Esophagus muscularis mucosa (tissue), 4 donors: ENCODE measurements at places on chromosomes 7 and 10. TPM values are rescaled to one million over a fixed set of nuclear protein-coding genes. Genes with fewer than 3 reads are reported as not detected.
A peak's percentile ranks its signal among the peaks of the same experiment; 100 is the strongest.

- no peaks in the 10 kb centered on the region for H3K27me3 ChIP-seq
- no peaks in the 10 kb centered on the region for H3K36me3 ChIP-seq
- no peaks in the 10 kb centered on the region for H3K4me1 ChIP-seq
Observed at GRCh38 chr10:71799608-71800453, 26.5 kb upstream of the VSIR start.

Gene MSS51
- 1.2 TPM for total RNA-seq

DNA sequence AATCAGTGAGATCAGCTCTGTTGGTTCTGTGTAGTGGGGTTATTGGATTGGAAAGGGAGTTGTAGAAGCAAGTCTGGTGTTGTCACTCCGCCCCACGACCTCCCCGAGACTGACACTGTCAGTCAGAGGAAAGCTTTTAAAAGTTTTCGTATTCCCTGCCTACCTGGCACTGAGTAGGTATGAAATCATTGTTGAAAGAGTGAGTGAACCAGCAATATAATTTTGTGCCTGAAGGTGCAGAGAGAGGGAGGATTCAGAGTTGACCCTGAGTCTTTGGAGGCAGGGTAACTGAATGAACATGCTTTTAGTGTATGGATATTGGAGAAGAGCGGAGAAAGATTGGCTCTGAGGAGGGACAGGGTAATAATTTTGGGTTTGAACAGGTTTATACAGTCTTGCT, 27.3 kb downstream of the CCNY start:
- no peak for DNase-seq
- H3K4me1 ChIP-seq: peaks cover 30% of the 10 kb centered on the region
- no peaks in the 10 kb centered on the region for H3K36me3 ChIP-seq

DNA sequence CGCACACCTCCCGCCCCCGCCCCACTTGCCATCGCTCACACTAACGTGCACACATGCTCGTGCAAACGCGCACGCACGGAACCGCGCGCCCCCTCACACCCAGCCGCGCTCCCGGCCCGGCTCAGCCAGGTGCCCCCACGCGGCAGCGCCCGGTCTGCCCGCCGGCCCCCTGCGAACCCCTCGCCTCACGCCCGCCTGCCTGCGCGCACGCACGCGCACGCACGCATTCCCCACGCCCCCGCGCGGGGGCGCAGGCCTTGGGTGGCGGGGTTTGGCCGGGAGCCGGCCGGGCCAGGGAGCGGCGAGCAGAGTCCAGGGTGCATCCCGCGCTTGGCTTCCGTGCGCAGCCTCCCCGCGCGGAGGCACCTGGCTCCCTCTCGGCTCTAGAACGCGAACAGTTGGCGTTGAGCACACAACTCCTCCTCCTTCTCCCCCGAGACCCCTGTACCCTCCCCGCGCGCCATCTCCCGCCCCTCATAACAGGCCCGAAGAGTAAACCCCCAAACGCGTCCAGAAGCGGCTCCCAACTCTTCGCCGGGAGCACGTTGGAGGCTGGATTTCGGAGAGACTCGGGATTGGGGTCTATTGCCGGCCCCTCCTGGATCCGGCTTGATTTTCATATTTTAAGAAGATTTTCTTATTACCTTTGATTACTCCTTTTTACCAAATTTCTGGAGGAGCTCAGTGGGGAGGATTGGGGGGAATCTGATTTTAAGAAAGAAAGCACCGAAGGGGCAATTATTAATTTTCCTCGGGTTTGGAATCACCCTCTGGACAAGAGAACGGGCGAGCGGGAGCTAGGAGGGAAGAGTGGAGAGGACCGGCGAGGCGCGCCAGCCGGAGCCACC, 527 bp upstream of the SORCS3 start:
- H3K27ac ChIP-seq: no peak overlapping the region
- DNase-seq: peak; percentile 68
- H3K4me1 ChIP-seq: peaks cover 44% of the 10 kb centered on the region
- peak overlapping the region; percentile 37 for H3K4me3 ChIP-seq
- H3K27me3 ChIP-seq: no peaks in the 10 kb centered on the region
- no peaks in the 10 kb centered on the region for H3K36me3 ChIP-seq

Gene NUPR2
- not detected for total RNA-seq

GRCh38 chr10:47158116-47159071, 141.6 kb upstream of the GDF10 start:
- no peak overlapping the region for H3K27ac ChIP-seq
- no peaks in the 10 kb centered on the region for H3K27me3 ChIP-seq
- H3K36me3 ChIP-seq: no peaks in the 10 kb centered on the region
- peak; percentile 87 for DNase-seq
- peaks cover 7% of the 10 kb centered on the region for H3K4me1 ChIP-seq

Gene ANKRD1
- 0.83 TPM for total RNA-seq

DNA sequence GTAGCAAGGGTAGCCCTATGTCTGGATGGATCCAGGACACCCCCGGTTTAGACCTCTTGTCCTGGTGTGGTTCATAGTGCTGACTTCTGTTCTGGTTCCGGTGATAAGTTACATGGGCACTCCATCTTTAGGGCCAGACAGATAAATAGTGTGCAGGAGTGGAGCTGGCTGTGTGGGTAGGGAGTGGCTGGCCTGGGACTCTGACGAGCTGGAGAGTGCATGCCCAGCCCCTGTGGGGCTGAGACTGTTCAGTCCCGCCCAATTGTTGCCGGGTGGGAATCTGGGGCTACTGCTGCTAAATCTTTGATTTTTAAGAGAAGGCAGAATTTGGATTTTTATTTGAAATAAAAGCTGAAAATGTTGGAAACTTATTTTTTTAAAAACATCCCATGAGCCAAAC, 27.3 kb downstream of the PDCD11 start:
- no peaks in the 10 kb centered on the region for H3K27me3 ChIP-seq
- DNase-seq: no peak
- peaks cover 96% of the 10 kb centered on the region for H3K36me3 ChIP-seq
- no peaks in the 10 kb centered on the region for H3K4me1 ChIP-seq
- no peak overlapping the region for H3K27ac ChIP-seq
- no peak overlapping the region for H3K4me3 ChIP-seq

Gene CPA2
- total RNA-seq: not detected

DNA sequence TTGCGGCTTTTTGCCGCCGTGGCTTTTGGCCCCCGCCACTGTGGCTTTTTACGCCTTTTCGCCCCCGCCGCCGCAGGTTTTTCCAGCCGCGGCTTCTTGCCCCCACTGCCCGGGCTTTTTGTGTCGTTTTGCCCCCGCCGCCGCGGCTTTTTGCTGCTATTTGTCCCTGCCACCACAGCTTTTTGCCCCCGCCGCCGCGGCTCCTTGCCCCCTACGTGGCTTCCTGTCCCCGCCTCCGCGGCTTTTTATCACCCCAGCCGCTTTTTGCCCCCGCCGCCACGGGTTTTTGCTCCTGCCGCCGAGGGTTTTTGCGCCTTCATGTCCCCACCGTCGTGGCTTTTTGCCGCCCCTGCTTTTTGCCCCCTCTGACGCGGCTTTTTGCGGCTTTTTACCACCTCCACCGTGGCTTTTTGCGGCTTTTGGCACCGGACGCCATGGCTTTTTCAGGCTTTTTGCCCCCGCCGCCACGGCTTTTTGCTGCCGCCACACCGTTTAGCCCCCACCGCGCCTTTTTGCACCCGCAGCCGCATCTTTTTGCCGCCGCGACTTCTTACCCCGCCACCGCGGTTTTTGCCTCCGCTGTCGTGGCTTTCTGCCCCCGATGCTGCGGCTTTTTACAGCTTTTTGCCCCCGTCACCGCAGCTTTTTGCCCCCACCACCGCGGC, 637.0 kb downstream of the ZNF716 start:
- no peaks in the 10 kb centered on the region for H3K4me1 ChIP-seq
- DNase-seq: no peak
- no peak overlapping the region for H3K4me3 ChIP-seq

- no peaks in the 10 kb centered on the region for H3K27me3 ChIP-seq
- no peaks in the 10 kb centered on the region for H3K4me1 ChIP-seq
- H3K27ac ChIP-seq: no peak overlapping the region
- H3K4me3 ChIP-seq: no peak overlapping the region
Observed at GRCh38 chr7:141950806-141951205, 4.0 kb upstream of the CLEC5A start.

DNA sequence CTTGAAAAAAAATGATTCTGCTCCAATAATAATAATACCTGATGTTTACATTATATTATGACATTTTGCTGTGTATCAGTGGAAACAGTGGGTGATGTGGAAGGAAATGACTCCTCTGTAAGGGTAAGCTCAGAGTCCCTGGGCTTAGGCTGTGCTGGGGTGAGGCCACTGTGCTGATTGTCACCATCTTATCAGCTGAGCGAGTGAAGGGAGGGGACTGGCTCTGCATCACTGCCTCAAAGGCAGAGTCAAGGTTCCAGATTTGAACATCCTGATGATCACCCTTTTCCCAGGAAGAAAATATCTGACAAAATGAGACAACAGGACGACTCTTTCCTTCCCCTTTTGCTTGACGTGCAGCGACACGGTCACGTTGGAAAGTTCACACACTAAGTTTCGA, 24.0 kb upstream of the HABP2 start:
- no peak overlapping the region for H3K27ac ChIP-seq
- H3K27me3 ChIP-seq: peaks cover 18% of the 10 kb centered on the region
- no peaks in the 10 kb centered on the region for H3K36me3 ChIP-seq
- no peak overlapping the region for H3K4me3 ChIP-seq

DNA sequence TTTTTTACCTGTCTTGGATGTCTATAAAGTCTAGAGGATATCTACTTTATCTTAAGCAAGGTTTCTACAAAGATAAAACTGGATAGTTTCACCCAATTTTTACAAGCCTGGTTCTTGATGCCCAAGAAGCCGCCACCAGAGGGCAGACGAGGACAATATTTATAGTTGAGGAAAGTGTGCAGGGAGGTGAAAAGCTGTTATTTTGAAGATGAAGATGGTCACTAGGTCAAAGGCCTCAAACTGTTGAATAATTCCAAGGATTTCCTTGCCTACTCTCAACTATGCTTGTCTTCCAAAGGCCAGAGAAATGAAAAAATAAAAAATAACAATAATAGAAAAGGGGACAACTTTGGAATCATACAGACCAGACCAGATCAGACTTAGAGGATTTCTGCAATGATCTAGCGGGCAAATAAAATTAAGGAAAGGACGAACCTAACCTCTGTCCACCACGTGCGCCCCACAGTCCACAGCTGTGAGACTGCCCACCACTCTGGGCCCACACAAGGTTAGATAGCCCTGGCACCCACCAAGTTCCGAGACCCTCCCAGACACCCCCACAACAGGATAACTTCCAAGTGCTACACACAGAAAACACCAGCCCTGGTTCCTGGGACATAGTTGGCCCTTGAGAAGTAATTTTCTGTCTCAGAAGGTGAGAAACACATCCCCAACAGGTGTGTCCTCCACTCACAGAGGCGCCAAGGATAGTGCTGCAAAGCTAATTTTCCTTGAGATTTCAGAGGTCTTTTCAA, 2.8 kb downstream of the PKD1L1 start:
- peaks cover 40% of the 10 kb centered on the region for H3K4me1 ChIP-seq
- H3K4me3 ChIP-seq: no peak overlapping the region
- H3K27me3 ChIP-seq: no peaks in the 10 kb centered on the region
- H3K27ac ChIP-seq: no peak overlapping the region

- no peaks in the 10 kb centered on the region for H3K27me3 ChIP-seq
- no peaks in the 10 kb centered on the region for H3K36me3 ChIP-seq
- H3K27ac ChIP-seq: no peak overlapping the region
- no peak overlapping the region for H3K4me3 ChIP-seq
- H3K4me1 ChIP-seq: no peaks in the 10 kb centered on the region
Observed at GRCh38 chr7:29851487-29851886, 45.2 kb downstream of the WIPF3 start.

Gene EPDR1
- total RNA-seq: 35.2 TPM

Gene NANOS1
- 24.4 TPM for total RNA-seq

Gene ORC5
- 12.5 TPM for total RNA-seq

DNA sequence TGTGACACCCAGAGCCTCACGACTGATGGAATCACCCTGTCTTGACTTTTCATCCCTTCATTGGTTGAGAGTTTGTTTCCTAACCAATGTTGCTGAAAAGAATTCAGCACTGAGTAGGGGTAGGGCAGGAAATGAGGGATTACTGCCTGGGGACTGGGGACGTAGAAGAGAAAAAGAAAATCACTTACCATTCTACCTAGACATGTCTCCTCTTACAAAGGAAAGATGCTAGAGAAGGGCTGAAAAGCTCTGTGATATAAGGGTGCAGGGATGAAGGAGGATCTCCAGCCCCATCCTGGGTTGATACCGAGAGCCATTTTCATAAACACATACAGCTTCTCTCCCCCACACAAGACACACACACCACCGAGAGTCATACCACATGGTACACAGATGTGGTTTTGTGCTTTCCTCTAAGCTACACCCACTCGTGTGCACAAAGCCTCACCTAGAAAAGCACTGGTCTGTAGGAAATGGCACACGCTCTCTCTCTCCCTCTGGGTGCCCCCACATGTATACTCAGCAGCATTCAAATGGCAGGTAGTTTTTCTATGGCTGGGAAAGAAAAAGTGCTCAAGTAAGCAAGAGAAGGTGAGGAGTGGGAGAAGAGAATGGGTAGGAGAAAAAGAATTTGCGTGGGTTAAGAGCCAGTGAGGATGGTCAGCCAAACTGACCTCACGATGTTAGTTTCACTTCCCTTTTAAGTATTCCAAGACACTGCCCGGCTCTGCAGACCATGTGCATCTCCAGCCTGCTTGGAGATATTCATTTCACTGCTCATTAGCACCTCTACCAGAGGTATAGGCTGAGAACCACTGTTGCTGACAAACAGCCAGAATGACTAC, 85.8 kb downstream of the CALD1 start:
- no peak for DNase-seq
- peaks cover 98% of the 10 kb centered on the region for H3K4me1 ChIP-seq
- H3K27me3 ChIP-seq: no peaks in the 10 kb centered on the region
- peak overlapping the region; percentile 73 for H3K27ac ChIP-seq
- peak overlapping the region; percentile 33 for H3K4me3 ChIP-seq

DNA sequence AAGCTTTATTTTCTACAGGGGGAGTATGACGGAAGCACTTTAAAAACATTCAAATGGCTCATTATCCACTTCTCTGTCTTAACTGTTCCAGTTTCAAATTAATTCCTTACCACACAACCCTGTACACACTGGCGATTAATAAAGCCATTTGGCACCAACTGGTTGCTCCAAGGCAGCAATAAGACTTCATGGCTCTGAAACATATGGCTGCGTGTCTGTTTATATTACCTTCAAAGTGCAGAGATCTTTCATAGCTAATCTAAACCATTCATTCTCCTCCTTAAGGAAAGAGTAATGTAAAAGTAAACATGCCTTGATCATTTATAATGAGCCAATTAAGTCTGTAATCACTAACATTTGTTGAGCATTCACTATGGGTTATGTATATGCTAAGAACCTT, 325.7 kb downstream of the PARD3 start:
- H3K27me3 ChIP-seq: no peaks in the 10 kb centered on the region
- H3K4me1 ChIP-seq: no peaks in the 10 kb centered on the region
- DNase-seq: no peak
- H3K4me3 ChIP-seq: no peak overlapping the region
- no peak overlapping the region for H3K27ac ChIP-seq

Gene TDRD1
- total RNA-seq: not detected
